COLO829 (cell line): ENCODE measurements at places on chromosomes 1 and 21.

DNA sequence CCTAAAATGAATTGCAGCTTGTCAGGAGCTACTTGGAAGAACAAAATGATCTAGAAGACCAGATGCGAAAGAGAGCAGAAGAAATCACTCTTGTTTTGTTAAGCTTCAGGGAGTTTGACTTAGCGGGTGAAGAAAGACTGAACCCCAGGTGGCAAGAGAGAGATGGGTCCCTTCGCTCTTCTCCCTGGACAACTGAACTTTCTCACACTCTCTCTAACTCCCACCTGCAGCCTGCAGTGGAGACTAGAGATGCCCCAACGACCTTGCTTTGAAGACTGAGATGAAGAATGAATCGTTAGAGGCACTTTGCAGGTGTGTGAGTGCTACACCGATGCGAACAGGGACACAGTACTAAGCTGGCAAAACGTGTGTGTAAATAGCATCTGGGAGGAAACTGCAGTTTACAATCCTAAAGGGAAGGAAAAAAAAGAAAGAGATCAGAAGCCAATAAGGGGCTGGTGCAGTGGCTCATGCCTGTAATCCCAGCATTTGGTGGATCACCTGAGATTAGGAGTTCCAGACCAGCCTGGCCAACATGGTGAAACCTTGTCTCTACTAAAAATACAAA is 64.5 kb upstream of the LYST start:
- DNase-seq, result no peak

- DNase-seq, result no peak
Observed at GRCh38 chr1:31485166-31485565, 72.2 kb downstream of the SERINC2 start.

GRCh38 chr1:23135268-23135667 is 33.4 kb downstream of the LUZP1 start:
- DNase-seq, result no peak

- no peak for DNase-seq
Observed at GRCh38 chr1:110151175-110151669, 928 bp downstream of the SLC6A17 start.

- peak; percentile 89 for DNase-seq
Observed at GRCh38 chr1:84506002-84506728, at the start of the genes GNG5 and SPATA1. GNG5 (minus strand) TSS chr1:84506581; CDS start chr1:84506091, 490 bp downstream. SPATA1 (plus strand) TSS chr1:84506386; CDS start chr1:84516360, 9,974 bp downstream.

DNA sequence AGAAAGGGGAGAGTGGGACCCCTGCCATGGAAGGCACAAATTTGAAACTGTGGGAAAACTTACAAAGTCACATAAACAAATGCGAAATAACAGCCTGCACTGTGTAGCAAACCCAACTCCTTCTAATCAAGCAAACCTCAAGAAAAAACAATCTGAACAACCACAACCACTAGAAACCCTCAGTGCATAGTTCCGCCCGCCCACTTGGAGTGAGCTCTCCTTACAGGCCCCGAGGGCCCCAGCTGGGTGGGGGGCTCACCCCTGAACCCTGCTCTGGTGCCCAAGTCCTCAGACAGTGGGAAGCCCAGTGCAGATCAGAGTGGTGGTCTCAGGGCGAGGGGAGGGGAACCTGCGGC is 931 bp upstream of the MXRA8 start:
- no peak for DNase-seq
